NCI-H774 (cell line): ENCODE measurements at places on chromosomes 2 and 18.

- no peak for DNase-seq
Measured at GRCh38 chr18:32899819-32900218, 127.0 kb upstream of the KLHL14 start.

GRCh38 chr2:203987959-203988358, 51.4 kb downstream of the ICOS start:
- no peak for DNase-seq

- no peak for DNase-seq
Measured at GRCh38 chr2:156908825-156909224, 348.7 kb upstream of the GALNT5 start.

DNA sequence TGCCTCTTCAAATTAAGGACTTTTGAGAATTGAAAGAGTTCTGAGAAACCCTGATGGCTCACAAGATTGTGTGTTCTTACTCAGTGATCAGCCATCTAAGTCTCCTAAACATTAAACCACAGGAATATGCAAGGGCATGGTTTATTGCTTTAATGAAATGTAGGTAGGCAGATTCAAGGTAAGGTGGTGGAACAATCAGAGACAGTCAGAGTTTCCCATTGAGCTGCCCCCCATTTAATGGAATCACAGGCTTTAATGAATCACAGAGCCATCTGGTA, 107.8 kb upstream of the LRATD1 start:
- no peak for DNase-seq

- no peak for DNase-seq
Measured at GRCh38 chr2:65880436-65880835, 448.0 kb upstream of the SPRED2 start.

GRCh38 chr2:177117755-177118154, 94.8 kb upstream of the HNRNPA3 start:
- no peak for DNase-seq

DNA sequence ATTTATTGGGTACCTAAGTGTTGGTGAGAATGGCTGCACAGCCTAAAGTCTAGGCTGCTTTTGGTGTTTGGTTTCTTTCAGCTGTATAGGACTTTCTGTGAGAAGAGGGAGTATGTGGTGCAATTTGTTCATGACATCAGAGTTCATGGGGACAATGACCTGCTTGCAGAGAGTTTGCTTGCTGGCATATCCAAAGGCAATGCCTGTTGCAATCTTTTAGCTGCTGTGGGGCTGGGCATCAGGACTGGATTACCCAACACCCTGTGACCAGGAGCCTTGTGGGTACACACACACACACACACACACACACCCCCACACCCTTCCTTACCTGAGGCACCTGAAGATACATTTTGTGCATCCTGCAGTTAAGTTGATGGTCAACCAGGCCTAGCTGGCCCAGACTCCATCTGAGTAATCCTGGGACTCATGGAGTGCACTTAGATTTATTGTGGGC, 68.4 kb downstream of the LIPG start:
- no peak for DNase-seq

DNA sequence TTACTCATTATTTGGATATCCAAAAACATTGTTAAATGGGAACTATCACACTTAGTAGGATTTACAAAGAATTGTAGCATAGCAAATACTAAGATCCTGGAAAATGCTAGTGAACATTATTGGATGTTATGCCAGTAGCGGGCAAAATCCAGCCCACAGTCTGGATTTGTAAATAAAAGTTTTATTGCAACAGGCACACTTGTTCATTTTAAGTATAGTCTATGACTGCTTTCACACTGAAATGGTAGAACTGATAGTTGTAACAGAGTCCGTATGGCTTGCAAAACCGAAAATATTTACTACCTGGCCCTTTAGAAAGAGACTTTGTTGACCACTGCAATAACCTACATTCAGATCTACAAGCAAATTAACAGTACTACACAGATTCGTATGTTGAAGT, 53.6 kb downstream of the ACVR1 start:
- DNase-seq, result no peak

- DNase-seq, result no peak
Measured at GRCh38 chr2:8003462-8004075, 678.3 kb upstream of the ID2 start.

DNA sequence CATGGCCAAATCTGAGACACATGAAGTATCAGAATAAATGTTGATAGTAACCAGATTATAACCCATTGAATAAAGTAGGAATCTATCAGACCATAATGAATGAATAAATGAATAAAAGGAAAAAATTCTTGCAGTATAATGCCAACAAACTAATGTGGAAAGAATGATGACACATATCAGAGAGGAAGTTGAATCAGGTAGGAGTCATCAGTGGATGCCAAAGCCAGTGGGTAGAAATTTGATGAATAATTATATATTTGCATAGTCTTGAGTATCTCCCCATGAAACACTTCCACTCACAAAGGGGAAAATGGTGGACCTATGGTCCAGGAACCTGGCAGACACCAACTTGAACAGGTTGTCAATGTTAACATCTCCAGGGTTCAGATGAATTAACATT, 68.6 kb downstream of the GALNT3 start:
- no peak for DNase-seq

- DNase-seq, result peak; percentile 67
Measured at GRCh38 chr2:38187541-38188011, 111.6 kb upstream of the CYP1B1 start.

- DNase-seq, result no peak
Measured at GRCh38 chr2:8821276-8822217, 15.9 kb downstream of the KIDINS220 start.

GRCh38 chr2:6930923-6931647, 13.9 kb downstream of the RNF144A start:
- no peak for DNase-seq
